Amniotic stem cell (primary cell): ENCODE measurements at places on chromosomes 3 and 15.
A peak's percentile ranks its signal among the peaks of the same experiment; 100 is the strongest.

GRCh38 chr15:68580026-68580882 lies 1.5 kb downstream of the CORO2B start:
- DNase-seq: no peak

GRCh38 chr3:194139071-194139813 lies 3.3 kb downstream of the HES1 start:
- DNase-seq: peak; percentile 14

- DNase-seq: no peak
Measured at GRCh38 chr15:60626051-60626450, 147.1 kb upstream of the ICE2 start.

- DNase-seq: peak; percentile 55
Measured at GRCh38 chr3:140186421-140186920, 251.5 kb downstream of the CLSTN2 start.

GRCh38 chr3:10380906-10381305 lies 60.0 kb upstream of the SEC13 start:
- DNase-seq: no peak

GRCh38 chr15:32919749-32920414 lies 202.1 kb downstream of the GREM1 start:
- DNase-seq: peak; percentile 79

- no peak for DNase-seq
Measured at GRCh38 chr15:25179673-25180511, 225.1 kb downstream of the SNRPN start.

- peak; percentile 25 for DNase-seq
Measured at GRCh38 chr15:50166216-50166615, 15.8 kb upstream of the SLC27A2 start.

DNA sequence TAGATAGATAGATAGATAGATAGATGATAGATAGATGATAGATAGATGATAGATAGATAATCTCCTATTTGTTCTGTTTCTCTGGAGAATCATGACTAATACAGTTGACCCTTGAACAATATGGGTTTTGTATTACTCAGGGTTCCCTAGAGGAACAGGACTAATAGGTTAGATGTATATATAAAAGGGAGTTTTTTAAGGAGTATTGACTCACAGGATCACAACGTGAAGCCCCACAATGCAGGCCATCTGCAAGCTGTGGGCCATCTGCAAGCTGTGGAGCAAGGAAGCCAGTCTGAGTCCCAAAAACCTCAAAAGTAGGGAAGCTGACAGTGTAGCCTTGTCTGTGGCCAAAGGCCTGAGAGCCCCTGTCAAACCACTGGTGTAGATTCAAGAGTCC lies 67.6 kb downstream of the PYDC2 start:
- DNase-seq: no peak

DNA sequence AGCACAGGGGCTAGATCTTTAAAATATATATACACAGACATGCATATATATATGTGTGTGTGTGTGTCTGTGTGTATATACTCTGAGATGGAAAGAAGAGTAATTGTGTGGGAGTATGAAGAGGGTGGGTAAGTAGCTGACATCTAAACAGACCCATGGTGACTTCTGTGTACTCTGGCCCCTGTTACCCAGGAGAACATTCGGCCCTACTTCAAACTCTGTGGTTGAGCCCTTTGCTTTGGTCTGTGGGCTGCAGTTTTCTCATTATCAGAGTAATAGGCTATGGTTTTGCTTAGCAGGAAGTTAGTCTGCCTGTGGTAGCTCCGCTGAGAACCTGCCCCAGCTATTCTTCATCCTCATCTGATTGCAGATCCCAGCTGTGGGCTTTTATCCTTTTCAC lies 141.4 kb downstream of the RBPMS2 start:
- DNase-seq: no peak

DNA sequence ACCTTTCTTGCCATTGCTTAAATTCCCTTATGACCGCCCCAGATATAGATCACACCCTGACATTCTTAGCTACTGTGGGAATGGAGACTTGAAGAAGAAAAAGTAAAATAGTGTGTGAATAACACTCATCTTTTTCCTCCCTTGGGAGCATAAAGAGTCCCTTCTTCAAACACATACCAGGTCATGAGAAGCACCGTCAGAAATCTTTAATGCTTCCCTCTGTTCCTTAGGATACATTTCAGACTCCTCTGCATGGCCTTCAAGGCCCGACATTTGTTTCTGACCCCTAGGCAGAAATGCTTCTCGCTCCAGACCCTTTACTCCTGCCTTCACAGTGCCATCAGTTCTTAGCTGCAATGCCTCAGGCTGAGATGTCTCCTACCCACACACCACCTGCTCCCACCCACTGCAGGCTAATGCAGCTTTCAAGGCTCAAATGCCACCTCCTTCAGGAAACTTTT lies 143.8 kb upstream of the IL12A start:
- no peak for DNase-seq

DNA sequence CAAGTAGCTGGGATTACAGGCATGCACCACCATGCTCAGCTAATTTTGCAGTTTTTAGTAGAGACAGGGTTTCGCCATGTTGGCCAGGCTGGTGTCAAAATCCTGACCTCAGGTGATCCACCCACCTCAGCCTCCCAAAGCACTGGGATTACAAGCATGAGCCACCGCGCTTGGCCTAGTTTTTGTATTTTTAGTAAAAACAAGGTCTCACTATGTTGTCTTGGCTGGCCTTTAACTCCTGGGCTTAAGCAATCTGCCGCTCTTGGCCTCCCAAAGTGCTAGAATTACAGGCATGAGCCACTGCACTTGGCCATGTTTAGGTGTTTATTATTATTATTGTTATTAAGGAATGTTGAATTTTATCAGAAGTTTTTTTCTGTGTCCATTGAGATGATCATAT lies 14.7 kb downstream of the IL16 start:
- no peak for DNase-seq

- no peak for DNase-seq
Measured at GRCh38 chr3:49807431-49808114, 4.5 kb downstream of the INKA1 start.

DNA sequence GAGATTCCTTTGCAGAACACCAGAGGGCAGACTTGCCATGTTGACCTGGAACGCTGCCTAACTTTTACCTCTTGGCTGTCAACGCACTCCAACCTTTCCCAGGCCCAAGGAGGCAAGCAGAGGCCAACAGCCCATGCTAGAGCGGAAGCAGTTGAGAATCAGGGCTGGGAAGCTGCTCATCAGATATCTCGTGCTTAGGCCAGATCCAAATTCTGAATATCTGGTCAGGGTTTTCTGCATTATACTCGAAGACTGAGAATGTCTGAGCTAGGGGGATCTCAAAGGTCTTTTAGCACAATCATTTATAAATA lies 2.5 kb downstream of the XIRP1 start:
- DNase-seq: peak; percentile 21

GRCh38 chr15:28915935-28916334 lies 30.2 kb downstream of the APBA2 start:
- DNase-seq: no peak

- no peak for DNase-seq
Measured at GRCh38 chr15:71753346-71753745, 57.0 kb upstream of the NR2E3 start.

DNA sequence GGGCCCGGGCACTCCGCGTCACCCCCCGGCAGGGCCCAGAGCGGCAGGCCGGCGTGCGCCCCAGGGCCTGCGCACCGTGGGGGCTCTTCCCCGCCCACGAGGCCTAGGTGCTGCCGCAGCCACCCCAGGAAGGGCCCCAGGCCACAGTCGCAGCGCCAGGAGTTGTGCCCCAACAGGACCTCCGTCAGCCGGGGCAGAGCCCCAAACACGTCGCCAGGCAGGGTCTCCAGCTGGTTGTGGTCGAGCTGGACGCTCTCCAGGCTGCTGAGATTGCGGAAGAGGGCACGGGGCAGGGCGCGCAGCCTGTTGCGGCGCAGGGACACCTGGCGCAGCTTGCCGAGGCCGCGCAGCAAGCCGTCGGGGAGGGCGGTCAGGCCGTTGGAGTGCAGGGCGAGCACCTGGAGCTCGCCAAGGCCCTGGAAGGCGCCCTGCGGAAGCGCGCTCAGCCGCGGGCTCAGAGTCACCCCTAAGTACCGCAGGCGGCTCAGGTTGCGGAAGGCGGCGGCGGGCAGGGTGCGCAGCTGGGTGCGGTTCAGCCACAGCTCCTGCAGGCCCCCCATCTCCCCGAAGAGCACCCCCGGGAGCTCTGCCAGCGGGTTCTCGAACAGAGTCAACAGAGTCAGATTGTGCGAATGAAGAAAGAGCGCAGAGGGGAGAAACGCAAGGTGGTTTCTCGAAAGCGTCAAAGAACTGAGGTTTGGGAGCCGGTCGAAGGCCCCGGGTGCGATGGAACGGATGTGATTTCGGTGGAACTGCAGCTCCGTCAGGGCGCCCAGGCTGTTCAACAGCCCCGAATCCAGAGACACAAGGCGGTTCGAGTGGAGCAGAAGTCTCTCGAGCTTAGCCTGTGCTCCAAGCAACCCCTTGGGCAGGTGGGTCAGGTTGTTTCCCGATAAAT lies 2.0 kb downstream of the GP5 start:
- DNase-seq: no peak

- DNase-seq: no peak
Measured at GRCh38 chr15:64343222-64343621, 12.8 kb downstream of the CSNK1G1 start.

DNA sequence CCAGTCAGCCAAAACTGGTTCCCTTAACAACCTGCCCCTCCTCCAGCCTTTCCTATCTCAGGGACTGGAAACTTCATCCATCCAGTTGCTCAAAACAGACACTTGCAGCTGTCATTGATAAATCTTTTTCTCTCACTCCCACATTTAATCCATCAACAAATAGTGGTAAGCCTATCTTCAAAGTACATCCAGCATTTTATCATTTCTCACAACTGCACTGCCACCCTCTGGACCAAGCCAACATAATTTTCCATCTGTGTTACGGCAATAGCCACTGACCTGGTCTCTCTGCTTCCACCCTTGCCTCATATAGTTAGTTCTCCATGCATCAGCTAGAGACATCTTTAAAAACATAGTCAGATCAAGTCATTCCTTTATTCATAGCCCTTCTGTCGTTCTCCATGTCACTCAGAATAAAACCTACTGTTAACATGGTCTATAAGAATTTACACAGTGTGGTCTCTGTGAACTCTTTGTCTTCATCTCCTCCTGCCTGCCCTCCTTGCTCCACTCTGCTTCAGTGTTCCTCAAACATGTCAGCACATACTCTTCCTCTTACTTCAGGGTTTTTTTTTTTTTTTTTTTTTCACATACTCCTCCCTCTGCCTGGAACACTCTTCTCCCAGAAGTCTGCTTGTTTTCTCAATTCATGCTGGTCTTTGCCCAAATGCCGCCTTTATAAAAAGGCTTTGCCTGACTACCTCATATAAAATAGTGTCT lies 102.5 kb upstream of the COL6A5 start:
- DNase-seq: no peak

DNA sequence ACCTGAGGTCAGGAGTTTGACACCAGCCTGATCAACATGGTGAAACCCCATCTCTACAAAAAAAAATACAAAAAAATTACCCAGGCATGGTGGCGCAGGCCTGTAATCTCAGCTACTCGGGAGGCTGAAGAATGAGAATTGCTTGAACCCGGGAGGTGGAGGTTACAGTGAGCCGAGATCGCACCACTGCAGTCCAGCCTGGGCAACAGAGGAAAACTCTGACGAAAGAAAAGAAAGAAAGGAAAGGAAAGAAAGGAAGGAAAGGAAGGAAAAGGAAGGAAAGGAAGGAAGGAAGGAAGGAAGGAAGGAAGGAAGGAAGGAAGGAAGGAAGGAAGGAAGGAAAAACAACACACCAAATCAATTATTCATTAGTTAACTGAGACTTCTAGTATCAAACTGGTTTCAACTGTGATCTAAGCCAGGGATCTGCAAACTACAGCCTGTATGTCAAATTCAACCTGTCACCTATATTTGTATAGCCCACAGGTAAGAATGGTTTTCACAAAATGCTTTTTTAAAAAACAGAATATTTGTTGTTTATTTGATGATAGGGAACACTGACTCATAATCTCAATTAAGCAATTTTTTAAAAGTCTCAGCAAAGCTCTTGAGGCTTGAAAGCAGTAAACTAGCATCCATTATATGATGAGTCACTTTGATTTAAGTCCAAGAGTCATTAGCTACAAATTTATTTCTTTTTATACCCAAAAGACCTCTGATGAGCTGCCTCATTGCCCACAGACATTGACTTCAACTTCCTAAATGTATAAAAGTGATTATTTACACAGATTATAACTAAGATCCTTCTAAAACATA lies 127.6 kb downstream of the TBL1XR1 start:
- no peak for DNase-seq

DNA sequence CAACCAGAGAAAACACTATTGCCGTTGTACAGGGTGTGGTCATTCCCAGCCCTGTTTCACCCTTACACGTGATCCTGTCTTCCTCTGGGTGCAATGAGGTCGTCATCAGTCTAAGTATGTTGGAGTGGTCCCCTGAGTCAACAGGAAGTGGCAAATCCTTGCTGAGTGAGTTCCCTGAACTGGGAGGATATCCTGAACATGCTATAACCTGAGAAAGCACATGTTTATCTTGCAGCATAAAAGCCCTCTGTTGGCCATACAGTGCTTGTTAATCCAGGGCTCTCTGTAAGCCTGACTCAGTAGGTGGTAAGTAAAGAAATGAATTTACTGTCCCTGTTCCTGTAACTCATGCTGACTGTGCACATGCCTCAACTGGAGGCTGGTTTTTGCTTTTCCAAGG lies 477.8 kb upstream of the RGMA start:
- no peak for DNase-seq

- DNase-seq: no peak
Measured at GRCh38 chr15:52251144-52251860, 44.3 kb downstream of the MYO5C start.
